ENCODE measurements at places on chromosomes 3 and 15.
A peak's percentile ranks its signal among the peaks of the same experiment; 100 is the strongest.

GRCh38 chr15:63722204-63722808 is 111.4 kb downstream of the HERC1 start:
- no peak for DNase-seq

DNA sequence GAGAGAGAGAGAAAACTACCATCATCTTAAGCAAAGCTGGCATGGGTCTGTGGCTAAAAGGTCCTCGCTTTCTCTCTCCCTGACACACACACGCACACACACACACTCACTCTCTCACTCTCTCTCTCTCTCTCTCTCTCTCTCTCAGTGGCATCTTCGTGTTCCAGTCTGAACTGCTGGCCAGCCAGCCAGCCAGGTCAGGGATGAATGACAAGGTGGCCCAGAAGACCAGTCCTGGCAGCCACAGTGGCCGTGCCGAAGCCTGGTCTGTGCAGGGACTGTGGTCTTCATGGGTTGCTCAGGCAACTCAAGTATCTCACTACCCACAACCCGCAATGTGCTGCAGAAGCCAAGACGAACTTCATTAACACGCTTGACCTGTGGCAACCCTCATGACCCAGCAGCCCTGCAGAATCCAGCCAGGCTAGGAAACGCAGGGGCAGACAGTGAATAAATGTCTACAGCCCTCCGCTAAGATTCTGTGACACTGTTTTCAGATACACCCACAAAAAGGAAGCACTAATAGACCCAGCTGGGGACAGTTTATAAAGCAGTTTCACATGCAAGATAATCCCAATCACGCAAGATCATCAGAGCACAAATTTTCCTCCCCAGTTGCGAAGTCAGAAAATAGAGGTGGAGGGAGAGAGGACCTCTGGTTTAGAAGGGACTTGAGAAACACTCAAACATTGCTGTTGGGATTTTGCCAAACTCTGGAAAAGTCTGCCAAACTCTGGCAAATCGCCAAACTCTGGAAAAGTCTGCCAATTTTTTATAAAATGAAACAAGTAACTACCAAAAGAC is 66.4 kb downstream of the XXYLT1 start:
- DNase-seq = no peak

GRCh38 chr15:94239474-94239873 is 8.1 kb downstream of the MCTP2 start:
- no peak for DNase-seq

- no peak for DNase-seq
These were observed 111.6 kb downstream of the KBTBD8 start for GRCh38 chr3:67109651-67110204.

GRCh38 chr3:193971261-193971751 is 164.6 kb upstream of the HES1 start:
- no peak for DNase-seq

GRCh38 chr3:169610888-169611291 is 52.6 kb downstream of the MECOM start:
- DNase-seq = no peak

- DNase-seq = no peak
These were observed 683.5 kb downstream of the NR2F2 start for GRCh38 chr15:97014001-97014400.

- no peak for DNase-seq
These were observed 50.8 kb downstream of the CCDC191 start for GRCh38 chr3:114005481-114005880.

- no peak for DNase-seq
These were observed 618.1 kb downstream of the ZNF385D start for GRCh38 chr3:21132896-21133295.

- no peak for DNase-seq
These were observed 69.4 kb upstream of the PLXNA1 start for GRCh38 chr3:126913524-126913923.

DNA sequence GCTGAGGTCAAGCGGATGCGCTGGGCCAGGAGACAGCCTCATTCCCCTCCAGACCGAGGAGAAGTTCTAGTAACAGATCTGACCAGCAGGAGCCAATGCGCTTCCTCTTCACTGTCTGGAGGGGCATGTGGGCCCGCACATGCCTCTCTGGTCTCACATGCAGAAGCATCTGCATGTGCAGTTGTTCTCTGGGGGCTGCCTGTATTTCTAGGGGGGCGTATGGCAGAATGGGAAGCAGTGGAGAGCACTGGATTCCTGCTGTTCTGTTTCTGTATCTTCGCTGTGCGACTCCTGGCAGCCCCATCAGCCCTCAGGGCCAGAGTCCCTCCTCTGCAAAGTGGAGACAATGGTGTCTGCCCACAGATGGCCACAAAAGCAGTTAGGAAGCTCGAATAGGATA is 170.4 kb upstream of the IQSEC1 start:
- no peak for DNase-seq

- no peak for DNase-seq
These were observed 116.9 kb downstream of the B3GALNT1 start for GRCh38 chr3:160987982-160988964.

DNA sequence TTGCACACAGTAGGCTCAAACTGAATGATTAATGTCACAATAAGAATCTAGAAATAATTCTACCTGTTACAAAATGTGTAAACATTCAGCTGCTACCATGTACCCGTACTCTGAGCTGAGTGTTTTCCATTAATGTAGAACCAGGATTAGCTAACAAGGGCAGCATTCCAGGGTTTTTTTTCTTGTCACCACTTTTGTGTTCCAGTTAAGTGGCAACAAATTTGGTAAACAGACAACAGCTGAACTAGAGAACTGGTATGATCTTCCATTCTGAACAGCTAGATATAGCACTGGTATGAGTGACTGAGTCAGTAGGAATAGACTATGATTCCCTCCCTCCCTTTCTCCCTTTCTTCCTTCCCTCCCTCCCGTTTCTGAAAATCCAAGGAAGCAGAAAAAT is 229.4 kb downstream of the CD47 start:
- no peak for DNase-seq

- no peak for DNase-seq
These were observed 132.7 kb downstream of the GHSR start for GRCh38 chr3:172315401-172316091.

GRCh38 chr15:83278191-83278590 is 6.3 kb downstream of the BNC1 start:
- no peak for DNase-seq

GRCh38 chr3:143295201-143296080 is 175.9 kb downstream of the CHST2 start:
- DNase-seq = no peak

DNA sequence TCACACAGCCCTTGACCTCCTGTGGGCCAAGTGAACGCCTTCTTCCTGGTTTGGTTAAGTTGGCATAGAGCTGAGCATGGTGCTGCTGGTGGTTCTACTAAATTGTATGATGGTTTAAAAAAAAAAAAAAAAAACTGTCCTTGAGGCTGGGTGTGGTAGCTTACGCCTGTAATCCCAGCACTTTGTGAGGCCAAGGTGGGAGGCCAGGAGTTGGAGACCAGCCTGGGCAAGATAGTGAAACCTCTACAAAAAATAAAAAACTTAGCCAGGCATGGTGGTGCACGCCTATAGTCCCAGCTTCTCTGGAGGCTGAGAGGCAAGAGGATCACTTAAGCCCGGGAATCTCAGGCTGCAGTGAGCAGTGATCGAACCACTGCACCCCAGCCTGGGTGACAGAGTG is 58.9 kb upstream of the FLNB start:
- DNase-seq = no peak

DNA sequence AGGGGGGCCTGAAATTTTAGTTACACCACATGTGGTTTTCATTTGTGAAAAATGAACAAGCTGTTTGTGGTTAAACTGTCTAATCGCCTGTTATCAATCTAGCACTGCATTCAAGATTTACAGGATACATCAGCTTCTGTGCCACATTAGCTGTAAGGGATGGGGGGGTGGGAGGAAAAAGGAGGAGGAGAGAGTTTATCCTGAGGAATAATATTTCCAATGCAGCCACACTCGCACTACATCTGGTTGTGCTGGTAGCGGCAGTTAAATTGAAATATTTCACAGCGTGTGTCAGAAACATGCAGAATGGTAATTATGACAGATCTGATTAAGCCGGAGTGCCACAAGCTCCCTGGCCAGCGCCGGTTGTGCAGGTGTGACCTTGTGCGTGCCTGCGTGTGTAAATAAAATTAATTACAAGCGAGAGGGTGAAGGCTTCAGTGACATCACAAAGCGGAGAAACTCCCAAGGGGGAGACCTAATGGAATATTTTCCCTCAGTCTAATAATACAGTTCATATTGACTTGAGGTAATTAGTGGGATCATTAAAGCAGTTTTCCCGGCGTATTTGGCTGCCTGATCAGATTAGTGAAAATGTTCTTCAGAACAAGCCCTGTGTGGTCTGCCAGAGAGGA is 55.5 kb downstream of the SATB1 start:
- DNase-seq = no peak

- no peak for DNase-seq
These were observed 79.8 kb upstream of the FNDC3B start for GRCh38 chr3:171959532-171960089.

DNA sequence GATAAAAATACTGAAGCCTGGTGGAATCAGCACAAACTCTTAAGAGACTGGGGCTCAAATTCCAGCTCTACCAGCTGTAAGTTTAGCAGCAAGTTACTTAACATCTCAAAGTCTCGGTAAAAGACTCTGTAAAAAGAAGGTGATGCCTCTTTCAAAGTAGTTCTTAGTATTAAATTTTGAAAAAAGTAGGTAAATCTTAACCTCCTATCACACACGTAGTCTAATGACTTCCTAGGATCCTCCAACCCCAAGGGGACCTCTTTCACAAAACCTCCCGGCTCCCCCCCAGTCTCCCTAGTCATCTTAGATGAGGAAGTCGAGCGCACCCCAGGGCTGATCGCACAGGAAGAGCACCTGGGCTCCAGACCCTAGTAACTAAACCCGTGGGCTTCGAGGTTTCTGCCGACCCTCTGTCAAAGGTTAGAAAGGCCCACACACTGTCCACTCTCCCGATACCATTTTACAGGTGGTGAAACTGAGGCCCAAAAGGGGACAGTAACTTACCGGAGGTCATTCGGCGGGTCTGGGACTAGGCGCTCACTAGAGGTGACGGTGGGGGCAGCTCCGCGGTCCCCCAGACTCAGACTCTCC is 427 bp downstream of the MBD4 start:
- DNase-seq = peak; percentile 21

DNA sequence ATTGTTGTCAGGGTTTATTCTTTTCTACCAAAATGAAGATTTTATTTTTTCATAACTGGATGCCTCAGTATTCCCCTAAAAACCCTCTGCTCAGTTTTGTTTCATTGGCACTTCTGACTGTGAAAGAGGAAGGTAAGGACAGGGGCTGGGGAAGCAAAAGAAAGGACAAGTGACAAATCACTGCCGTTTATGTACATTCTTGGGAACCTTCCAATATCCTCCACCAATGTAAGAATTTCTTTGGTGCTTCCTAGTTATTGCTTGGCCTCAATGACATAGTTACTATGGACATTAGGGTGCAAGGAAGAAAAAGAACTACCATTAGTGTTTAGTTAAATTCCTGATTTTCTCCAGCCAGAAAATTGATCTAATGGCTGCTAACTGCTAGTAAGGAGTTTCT is 131.0 kb upstream of the C15orf61 start:
- no peak for DNase-seq

DNA sequence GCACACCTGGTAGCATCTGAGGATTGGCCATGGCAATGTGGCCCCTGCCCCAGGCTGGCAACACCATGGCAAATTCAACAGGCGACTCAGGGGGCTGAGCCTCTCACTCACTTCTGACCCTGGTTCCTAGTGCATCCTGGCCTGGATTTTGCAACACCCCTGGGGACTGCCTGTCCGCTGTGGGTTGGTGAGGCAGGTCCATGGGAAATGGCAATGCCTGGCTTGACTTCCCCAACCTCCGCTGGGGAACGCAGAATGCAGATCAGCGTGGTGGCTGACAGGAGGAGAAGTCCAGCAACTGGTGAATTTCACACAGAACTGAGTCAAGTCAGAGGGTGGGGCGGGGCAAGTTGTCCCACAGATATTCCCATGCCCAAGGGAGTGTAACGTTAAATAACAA is 3.9 kb upstream of the PSTPIP1 start:
- no peak for DNase-seq

DNA sequence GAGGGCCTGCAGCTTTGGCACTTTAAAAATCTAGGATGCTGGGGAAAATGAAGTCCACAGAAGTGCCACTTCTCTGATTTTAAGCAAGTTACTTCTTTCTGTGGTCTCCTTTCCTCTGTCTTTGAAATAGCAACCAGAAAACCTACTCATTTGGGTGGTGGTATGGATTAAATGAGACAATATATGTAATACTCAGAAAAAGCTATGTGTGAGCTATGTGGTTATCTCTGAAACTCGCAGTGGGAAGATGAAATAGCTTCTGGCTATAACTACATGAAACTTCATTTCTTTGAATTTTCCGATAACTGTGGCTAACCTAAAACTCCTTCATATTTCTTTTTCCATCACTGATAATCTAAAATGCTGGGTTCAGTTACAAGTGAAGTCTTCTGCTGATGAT is 368.9 kb downstream of the CLSTN2 start:
- DNase-seq = no peak

- DNase-seq = no peak
These were observed 238.7 kb downstream of the XXYLT1 start for GRCh38 chr3:195032106-195032759.

DNA sequence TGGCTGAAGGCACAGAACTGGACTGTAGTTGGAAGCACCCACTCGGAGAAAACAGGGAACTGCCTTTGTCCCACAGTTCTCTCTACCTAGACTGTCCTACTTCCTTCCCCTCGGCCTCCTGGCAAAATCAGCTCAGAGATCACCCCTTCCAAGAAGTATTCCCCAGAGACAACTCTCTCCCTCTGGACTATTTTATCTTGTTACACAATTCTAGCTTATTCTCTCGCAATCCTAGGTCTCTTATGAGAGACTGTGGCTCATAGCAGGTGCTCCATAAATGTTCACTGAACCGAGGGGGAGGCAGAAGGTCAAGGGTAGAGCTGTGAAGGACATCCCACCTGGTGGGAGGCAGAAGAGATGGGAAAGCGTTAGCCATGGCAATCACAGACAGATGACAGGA is 10.6 kb downstream of the HEG1 start:
- no peak for DNase-seq

DNA sequence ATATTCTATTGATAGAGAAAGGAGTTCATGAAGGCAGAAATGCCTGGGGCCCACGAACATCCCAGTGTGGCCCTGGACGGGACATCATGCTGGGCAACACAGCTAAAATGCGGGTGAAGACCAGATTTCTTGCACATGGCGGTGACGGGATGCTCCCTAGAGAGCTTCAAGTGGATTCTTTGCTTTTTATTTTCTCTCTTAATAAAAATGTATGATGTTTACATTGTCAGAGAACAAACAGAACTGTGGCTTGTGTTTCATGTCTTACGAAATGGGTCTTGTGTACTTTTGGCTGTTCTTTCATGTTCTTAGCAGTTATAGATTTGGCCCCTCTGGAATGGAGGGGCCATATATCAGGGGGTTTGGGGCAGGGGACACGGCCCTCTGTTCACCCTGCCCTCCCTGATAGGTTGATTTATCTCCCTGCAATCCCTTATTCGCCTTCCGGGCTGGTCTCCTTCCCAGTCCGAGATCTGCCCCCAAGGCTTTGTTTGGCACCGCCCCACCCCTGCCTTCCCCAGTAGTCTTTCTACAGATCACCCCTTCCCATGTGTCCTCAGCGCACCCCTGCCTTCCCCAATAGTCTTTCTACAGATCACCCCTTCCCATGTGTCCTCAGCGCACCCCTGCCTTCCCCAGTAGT is 68.7 kb upstream of the CGNL1 start:
- no peak for DNase-seq

GRCh38 chr3:195219351-195220230 is 51.4 kb downstream of the XXYLT1 start:
- no peak for DNase-seq

- no peak for DNase-seq
These were observed 229.7 kb downstream of the ADAMTS17 start for GRCh38 chr15:100112061-100112420.

- no peak for DNase-seq
These were observed 22.2 kb downstream of the LSM3 start for GRCh38 chr3:14200841-14201240.
